ENCODE measurements at places on chromosomes 3 and 15.

- no peak for DNase-seq
Observed at GRCh38 chr3:157493627-157494550, 9.3 kb downstream of the VEPH1 start.

DNA sequence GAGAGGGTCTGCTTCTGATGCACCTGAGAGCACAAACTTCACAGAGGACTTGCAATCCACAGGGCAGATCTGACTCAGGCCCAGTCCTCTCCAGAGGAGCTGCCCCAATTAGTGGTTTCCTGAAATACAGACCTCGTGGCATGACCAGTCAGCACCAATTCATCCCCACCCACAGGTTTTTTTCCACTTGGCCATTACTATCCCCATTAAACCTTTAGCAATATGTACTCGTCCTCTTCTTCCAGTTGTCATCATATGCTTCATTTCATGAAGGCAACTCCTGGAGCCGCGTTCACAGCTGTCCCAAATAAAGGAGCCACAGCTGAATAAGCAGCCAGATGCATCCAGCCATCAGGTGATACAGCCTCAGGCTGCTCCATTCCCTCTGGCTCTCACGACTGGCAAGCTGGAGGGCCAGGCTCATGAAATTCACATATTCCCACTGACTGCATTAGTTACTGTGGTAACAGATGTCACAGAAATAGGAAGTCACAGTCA lies 163.1 kb downstream of the FMN1 start:
- no peak for DNase-seq

- no peak for DNase-seq
Observed at GRCh38 chr3:15319575-15319974, 12.8 kb downstream of the SH3BP5 start.

GRCh38 chr3:182696916-182697315 lies 96.4 kb upstream of the ATP11B start:
- no peak for DNase-seq

- DNase-seq = no peak
Observed at GRCh38 chr3:168862466-168862865, 766.7 kb upstream of the GOLIM4 start.

- peak; percentile 8 for DNase-seq
Observed at GRCh38 chr3:42387802-42388651, 22.4 kb downstream of the LYZL4 start.

DNA sequence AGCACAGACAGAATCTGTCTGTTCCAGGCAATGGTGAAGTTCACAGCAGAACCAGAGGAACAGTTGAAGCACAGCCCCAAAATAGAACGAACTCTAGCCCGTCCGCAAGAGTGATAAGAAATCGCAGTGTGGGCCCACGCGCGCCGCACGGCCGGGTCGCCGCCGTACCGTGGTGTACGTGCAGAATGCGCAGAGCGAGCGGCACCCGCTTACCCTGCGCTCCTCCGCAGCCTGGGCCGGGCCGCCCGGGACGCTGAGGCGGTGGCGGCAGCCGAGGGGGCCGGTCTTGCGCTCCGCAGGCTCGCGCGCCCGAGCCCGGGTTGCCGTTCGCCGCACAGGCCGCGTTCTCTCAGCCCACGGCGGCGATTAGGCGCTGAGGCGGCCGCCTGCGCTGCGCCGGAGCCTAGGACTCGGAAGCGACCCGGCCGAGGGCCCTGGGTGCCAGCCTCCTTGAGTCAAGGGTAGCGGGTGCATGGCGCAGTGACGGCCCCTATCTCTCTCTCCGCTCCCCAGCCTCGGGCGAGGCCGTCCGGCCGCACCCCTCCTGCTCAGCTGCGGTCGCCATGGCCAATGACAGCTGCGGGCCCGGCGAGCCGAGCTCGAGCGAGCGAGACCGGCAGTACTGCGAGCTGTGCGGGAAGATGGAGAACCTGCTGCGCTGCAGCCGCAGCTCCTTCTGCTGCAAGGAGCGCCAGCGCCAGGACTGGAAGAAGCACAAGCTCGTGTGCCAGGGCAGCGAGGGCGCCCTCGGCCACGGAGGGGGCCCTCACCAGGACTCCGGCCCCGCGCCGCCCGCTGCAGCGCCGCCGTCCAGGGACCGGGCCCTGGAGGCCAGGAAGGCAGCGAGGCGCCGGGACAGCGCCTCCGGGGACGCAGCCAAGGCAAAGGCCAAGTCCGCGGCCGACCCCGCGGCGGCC lies 20.5 kb downstream of the WDR73 start:
- DNase-seq = peak; percentile 63

DNA sequence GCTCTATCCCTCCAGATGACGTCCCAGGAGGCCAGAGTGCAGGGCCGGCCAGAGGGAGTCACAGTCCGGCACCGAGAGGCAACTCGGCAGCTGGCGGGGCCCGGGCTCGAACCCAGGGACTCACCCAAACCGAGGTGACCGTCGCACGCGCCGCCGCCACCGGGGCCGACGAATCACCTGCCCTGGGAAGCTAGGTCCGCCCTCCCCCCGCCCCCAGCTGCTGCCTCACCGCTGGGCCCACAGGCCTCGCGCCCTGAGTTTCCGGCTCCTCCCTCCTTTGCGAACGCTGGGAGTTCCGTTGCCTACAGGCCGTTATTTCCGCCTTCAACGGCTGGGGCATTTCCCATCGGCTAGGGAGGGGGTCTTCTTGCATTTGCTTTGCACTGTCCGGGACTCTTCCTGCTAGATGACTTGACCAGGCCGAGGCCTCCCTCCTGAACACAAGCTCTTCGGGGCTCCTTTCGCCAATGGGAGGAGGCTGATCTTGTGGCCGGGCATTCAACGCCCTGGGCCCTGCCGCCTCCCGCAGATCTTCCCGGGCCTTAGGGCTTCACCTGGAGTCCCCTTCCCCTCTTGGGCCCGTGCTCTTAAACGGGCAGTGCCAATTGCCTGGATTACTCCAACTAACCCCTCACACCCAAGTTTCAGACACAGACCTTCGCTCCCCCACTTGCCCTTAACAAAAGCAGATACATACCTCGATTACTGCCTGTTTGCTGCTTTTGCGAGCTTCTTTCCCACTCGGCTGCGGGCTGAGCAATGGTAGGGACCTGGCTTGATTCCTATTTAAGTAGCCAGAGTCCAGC lies at the start of gene SNUPN:
Gene SNUPN (minus strand): TSS at position 184 of the 806 bp plus-strand sequence. CDS start 4,674 bp downstream, outside the sequence.
- peak; percentile 92 for DNase-seq

GRCh38 chr3:171284308-171285075 lies 175.7 kb downstream of the TNIK start:
- DNase-seq = peak; percentile 21

DNA sequence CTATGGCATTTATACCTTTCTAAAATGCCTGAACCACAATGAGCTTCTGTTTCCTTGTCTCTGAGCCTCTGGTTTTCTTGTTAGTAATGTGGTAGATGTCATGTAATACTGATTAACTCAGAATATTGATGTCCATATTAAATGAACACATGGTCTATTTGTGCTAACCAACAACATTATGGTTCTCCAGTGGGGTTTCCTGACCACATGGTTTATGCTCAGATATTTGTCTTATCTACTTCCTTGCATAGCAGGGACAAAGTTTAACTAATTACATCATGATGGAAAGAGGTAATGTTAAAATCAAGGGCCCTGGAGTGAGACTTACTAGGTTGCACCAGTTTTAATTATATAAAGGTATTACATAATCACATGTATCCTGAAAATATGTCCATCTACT lies 62.6 kb upstream of the SCN10A start:
- no peak for DNase-seq

DNA sequence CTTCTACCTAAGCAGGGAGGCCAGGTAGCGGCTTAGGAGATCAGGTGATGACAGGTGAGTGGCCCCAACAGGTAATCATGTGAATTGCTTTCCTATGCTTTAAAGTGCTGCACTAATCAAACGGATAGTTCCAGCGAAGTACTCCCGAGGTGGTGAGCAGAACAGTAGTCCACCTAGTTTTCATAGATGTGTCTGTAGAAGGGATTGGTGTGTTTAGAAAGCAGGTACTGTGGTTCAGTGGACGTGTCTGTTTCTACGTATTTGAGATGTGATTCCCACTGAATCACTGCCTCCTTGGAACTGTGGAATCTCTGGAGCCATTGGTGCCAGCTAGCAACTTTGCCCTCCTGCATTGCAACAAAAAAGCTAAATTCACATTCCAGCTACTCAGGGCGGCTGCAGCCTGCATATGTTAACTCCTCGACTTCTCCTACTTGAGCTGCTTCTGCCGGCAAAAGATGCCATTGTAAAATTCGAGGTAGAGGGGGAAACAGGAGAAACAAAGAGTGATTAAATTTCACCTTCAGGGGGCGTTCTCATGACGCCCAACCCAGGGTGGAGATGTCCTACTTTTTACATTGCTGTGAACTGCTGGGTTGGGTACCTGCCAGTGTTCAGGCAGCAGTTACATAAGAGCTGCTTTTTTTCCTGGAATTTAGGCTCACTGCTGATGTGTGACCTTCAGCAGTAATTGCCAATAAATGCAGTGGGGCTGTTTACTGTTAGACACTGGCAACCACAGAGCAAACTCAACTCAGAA lies 227.3 kb downstream of the ITPR1 start:
- peak; percentile 77 for DNase-seq

GRCh38 chr15:51046799-51047449 lies 47.8 kb downstream of the TNFAIP8L3 start:
- DNase-seq = no peak

GRCh38 chr3:132637590-132637989 lies 22.0 kb downstream of the ACAD11 start:
- DNase-seq = no peak

DNA sequence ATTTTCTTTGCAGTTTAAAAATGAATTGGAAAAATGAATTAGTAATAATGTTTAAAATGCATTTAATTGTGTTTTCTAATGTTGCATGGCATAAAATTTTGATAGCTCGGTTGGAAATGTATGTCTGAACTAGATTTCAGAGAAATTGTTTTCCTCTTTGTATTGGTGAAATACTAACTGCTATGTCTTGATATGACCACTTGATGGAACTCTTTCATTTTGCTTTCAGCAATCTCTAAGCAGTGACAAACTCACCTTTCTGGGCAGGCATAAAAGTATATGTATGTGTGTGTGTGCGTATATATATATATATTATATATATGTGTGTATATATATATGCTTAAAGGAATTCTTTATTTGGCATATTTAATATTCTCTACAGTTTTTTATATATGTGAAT lies 239.3 kb upstream of the ZNF717 start:
- no peak for DNase-seq

DNA sequence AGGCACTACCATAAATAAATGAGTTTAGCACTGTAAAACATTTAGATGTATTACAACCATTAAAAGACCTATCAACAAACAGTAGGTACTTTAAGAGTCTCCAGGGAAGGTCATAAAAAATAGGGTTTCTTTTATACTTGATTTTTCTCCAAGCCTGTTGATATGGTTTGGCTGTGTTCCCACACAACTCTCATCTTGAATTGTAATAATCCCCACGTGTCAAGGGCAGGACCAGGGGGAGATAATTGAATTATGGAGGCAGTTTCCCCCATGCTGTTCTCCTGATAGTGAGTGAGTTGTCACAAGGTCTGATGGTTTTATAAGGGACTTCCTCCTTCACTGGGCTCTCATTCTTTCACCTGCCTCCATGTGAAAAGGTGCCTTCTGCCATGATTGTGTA lies 468.9 kb upstream of the UBE2E2 start:
- DNase-seq = no peak

DNA sequence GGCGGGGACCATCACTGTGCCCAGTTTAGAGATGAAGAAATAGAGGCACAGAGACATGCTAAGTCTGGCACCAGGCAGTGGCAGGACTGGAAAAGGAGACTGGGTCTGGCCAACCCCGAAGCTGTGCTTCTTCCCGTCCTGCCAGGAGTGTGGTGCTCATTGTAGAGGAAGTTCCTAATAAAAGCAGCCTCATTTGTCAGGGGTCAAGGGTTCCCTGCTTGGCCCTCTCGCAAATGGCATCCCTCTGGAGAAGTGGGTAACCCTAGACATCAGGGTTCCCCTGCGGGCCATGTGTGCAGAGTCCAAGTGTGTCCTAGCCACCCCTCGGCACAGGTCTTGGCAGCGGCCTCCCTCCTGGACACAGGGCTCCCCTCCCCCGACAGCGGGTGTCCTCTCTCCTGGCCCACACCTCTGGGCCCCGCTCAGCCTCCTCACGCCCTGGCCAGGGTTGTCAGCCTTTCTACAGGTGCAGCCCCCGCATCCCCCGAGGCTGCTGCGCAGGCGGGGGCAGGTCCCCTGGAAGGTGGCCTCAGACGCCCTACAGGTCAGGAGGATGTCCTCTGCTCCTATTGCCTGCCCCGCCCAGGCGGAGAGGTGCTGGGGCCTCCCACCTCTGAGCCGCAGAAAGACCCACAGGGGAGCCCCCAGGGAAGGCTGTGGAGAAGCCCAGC lies 61.8 kb upstream of the PRR20G start:
- DNase-seq = no peak

DNA sequence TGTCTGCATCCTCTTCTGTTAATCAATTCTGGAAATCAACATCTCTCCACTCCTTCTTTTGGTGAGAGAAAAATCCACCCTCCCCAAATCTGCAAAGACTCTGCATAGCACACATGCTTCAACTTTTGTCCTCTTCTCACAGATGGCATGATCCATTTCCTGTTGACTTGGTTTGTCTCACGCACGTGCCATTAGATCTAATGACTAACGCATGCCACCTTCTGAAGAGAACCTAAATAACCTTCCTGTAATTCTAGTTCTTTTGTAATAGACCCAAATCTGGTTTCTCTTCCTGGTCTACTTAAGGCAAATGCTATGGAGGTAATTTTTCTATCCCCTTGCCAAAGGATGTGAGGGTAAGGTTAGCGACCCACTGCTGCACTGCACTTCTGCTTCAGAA lies 51.0 kb upstream of the ATOSA start:
- DNase-seq = peak; percentile 61

GRCh38 chr3:3998140-3998922 lies 199.1 kb downstream of the LRRN1 start:
- DNase-seq = peak; percentile 17

DNA sequence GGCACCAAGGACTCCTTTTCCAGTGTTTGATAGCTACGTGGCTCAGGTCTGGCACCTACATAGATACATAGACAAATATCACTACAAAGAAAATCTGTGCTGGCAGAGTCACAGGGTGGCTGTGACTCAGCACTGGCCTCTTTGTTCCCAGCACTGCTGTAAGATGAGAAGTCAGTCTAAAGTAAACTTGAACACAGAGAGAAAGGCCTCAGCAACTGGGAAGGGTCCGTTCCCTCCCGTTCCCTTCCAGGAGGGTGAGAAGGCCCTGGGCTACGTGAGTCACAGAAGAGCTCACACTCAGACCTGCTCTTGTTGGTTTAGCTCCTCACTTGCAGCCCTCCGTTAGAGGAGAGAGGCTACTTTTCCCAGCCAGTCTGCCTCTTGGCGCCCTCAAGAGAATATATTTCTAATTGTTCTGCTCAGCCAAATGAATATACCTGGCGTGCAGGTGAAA lies 23.1 kb downstream of the ANXA2 start:
- no peak for DNase-seq

All from CD4-positive, alpha-beta T cell treated with Interleukin-15 for 4 hours (primary cell).